Astrocyte of the spinal cord (primary cell): ENCODE measurements at places on chromosomes 5 and 9.

GRCh38 chr5:14261235-14261634 lies 118.1 kb downstream of the TRIO start:
- DNase-seq = no peak

- no peak for DNase-seq
Measured at GRCh38 chr9:89670114-89670513, 65.3 kb downstream of the GADD45G start.

DNA sequence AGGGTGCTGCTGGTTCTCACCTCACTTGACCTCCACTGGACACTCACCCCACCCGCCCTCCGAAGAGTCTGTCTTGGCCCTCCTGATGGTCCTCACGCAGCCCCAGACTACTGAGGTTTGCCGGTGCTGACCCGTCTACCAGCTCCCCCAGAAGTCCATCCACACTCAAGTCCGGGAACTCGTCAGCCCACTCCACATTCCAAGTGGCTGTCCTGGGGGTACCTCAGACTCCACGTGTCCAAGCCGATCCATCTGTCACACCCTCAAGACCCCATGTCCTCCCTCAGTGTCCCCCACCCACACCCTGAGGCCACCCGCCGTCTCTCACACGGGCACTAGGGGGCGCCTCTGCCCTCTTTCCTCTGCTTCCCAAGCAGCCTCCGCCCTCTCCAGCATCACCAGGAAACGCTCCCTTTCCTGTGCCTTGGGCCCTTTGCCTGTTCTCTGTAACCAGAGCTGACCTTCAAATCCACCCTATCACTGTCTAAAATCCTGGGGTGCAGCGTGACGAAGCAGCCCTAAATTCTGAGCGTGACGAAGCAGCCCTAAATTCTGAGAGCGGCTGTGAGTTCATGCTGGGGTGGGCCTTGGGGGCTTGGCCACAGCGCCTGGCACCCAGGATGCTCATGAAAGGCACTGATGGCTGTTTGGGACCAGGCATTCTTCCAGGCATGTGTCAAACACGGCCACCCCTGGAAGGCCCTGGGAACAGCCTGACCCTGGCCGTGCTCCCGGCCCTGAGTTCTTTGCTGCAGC lies 95.7 kb downstream of the KCNT1 start:
- DNase-seq = no peak

DNA sequence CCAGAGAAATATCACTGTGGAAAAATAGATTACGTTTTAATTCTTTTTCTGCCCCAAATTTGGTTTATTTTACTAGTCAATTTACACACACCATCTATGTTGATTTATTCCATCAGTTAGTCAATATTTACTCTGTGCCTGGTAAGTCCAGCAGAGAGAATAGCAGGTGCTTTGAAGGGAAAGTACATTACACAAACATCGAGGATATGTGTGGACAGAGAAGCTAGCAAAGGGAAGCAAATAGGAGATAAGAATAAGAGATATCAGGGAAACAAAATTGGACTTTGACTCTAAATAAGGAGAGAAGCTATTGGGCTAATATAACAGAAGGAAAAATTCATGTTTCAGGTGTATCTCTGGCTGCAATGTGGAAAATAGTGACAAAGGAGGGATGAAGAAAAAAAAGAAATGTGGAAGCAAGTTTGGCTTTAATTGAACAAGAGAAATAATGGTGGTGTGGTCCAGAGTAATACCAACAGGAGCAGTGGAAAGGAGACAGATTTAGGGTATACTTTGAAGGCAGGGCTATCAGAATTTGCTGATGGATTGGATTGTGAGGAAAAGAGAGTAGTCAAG lies 587.7 kb upstream of the CDH6 start:
- DNase-seq = no peak

- peak; percentile 67 for DNase-seq
Measured at GRCh38 chr9:81002242-81002641, 687.1 kb downstream of the TLE1 start.

- DNase-seq = no peak
Measured at GRCh38 chr5:6581559-6582426, 51.1 kb downstream of the NSUN2 start.

GRCh38 chr5:54829102-54829501 lies 156.3 kb downstream of the ESM1 start:
- DNase-seq = no peak

DNA sequence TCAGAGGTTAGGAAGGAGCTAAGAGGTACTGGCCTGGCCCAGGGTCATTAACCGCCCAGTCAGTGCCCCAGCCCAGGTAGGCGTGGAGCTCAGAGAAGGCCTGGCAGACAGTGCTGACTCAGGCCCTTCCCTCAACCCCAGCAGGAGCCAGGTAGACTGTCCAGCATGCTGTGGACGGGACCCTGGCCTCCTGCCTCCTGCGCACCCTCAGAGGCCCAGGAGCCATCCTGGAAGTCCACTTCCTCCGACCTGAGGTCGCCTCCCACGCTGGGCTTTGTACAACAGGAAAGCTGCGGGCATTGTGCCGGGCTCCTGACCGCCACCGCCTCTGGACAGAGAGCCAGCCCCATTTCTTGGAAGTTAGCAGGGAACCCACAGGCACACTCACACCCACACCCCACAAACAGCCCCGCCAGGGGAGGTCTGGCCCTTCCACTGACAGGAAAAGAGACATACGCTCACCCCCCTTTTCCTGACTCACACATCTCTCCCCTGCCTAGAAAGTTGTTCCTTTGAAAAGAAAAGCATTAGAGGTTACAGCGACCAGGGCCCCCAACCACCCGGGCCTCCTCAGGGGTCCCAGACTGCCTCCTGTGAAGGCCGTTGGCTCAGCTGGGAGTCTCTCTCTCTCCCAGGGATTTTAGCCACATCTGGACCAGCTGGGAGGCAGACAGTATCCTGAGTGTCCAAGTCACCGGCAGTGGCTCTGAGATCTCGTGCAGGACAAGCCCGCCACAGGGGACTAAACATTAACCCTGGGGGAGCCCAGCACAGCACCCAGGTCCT lies 7.7 kb downstream of the RALGDS start:
- DNase-seq = peak; percentile 74

DNA sequence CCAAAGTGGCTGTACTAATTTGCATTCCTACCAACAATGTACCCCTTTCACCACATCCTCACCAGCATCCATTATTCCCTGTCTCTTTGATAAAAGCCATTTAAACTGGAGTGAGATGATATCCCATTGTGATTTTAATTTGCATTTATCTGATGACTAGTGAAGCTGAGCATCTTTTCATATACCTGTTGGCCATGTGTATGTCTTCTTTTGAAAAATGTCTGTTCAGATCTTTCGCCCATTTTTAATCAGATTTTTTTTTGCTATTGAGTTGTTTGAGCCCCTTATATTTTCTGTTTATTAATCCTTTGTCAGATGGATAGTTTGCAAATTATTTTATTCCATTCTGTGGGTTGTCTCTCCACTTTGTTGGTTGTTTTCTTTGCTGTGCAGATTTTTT lies 121.0 kb upstream of the LRRTM2 start:
- DNase-seq = no peak

GRCh38 chr5:142726188-142726731 lies 40.4 kb upstream of the FGF1 start:
- peak; percentile 85 for DNase-seq

DNA sequence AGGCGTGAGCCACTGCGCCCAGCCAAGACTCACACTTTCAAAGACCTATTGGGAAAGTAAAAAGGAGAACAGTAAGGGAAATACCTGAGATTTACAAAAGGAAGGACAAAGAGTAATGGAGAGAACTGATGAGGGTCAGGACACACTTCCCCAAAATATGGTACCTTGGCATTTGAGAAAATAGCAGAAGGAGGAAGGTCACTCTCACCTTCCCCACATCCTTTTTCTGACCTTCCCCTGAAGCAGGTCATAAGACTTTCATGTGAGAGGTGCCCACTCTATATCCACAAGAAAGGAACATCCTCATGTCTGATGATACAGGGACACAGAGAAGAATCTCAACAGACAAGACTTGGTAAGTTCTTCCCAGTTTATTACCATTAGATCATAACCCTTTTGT lies 272.8 kb downstream of the FBXL17 start:
- DNase-seq = no peak

- no peak for DNase-seq
Measured at GRCh38 chr5:139677736-139678613, 29.8 kb downstream of the CXXC5 start.

GRCh38 chr5:126754609-126755008 lies 22.3 kb upstream of the LMNB1 start:
- DNase-seq = no peak

DNA sequence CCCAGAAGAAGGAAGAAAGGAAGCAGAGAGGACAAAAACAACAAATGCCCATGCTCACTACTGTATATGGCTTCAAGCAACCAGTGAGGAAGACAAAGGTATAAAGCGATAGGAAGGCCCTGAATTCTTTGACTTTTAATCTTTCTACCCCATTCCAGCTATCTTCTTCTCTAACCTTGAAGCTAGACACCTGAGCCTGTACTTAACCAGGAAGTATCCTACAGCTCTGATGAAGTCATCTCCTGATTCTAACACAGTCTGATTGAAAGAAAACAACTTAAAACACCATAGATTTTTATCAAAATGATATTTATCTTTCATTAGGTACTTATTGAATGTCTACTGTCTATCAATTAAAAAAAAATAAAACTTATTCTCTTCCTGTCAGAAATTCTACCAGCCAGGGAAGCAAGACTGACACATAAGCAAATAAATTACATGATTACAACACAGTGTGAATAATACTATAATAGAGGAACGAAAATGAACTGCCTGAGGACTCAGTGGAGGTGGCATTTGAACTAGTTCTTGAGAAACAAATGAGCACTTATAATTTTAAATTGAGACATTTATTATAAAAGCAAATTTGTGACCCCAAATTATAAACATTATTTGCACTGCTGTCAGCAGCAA lies 123.3 kb upstream of the ELL2 start:
- no peak for DNase-seq

GRCh38 chr9:114856215-114856941 lies 50.5 kb upstream of the TNFSF15 start:
- peak; percentile 48 for DNase-seq

DNA sequence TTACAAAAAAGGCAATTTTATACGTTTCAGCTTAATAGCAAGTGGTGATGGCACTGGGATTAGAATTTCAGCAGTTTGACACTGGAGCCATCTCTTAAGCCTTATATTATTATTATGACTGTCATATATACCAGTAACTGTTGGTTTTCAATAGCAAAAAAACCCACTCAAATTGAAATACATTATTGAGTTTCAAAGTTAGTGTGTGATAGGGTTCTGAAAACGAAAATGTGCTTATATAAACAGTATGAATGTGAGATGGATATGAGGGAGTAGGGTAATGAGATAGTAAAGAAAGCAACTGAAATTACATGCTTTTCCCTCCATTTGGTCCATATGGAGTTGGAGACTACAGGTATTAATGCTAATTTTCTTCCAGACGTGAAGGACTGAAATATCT lies 68.6 kb upstream of the ACTBL2 start:
- DNase-seq = no peak

- peak; percentile 91 for DNase-seq
Measured at GRCh38 chr9:13139641-13140171, 139.8 kb downstream of the MPDZ start.

- DNase-seq = no peak
Measured at GRCh38 chr9:109723781-109724180, 56.2 kb upstream of the PALM2AKAP2 start.

GRCh38 chr9:130711469-130711868 lies 17.9 kb downstream of the EXOSC2 start:
- no peak for DNase-seq

DNA sequence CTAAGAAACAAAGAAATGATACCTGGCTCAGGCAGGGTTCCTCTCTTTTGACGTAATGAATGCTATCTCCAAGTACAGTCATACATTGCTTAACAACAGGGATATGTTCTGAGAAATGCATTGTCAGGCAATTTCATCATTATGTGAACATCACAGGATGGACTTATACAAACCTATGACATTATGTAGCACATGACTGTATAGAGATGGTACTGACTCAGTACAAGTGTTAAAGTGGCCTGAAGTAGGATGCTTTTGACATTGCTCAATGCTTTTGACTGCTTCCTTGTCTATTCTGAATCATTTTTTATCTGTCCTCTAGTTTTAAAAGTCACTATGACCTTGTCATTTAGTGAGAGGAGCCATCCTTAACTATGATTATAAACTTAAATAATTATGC lies 147.6 kb downstream of the NR2F1-AS1 start:
- peak; percentile 63 for DNase-seq

- DNase-seq = peak; percentile 38
Measured at GRCh38 chr9:134607971-134608370, 33.6 kb upstream of the COL5A1 start.

DNA sequence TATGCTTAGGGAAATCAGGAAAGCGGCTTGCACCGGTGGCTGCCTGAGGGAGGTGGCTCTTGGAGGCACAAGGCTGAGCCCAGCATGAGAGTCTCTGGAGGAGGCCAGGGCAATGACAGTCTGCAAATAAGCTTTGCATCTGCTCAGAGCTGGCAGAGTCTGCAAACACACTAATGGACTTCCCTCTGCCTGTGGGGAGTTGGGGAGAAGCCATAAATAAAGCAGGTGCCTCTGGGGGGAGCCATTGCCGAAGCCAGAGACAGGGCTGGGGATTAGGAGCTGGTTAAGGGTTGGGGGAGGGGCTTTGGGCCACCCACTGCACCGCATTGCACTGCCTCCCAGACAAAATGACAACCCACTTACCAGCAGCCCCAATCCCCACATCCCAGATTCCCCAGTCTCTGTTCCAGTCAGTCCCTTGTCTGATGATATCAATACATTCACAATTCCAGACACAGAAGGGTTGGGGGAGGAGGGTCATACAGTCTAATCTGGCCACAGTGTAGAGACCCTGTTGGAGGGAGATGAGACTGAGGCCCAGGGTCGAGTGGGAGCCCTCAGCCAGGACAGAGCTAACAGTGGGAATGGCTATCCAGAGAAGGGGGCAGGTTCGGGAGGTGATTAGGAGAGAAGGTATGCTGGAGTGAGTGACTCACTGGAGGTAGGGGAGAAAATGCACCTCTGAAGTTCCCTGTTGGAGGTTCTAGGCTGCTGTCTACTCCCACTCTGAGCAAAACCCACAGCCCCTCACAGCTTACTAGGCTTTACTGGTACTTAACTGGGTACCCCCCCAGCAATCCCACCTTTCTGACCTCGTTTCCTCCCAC lies 53.7 kb downstream of the PAX5 start:
- DNase-seq = no peak

DNA sequence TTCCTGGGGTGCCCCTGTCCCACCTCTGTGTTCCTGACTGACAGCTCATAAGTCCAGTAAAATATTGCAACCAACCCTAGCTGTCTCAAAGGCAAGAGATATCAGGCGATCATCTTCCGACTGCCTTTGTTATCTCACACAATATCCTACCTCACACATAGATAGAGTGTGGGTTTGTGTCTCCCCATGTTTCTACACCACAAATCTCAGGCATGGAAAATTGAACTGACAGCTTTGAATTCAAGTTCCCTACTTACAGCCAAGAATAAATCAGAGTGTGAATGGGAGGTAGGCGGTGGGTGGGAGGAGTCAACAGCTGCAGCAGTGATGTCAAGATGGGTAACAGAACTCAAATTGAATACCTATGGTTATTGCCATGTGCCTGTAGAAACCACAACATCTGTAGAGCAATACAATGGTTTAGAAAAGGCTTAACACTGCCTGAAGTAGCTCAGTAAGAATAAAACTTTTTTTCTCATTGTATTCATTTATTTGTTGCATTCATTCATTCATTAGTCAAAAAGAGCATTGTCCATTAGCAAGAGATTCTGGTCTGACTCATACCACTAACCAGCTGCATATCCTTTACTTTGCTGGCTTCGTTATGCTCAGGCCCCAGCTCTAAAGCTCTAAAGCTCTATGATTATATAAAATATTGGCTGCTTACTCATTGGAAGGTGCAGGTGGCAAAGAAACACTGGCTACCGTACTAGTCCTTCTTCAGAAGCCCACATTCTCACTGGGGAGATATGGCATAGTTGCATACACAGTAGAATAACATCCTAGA lies 108.2 kb upstream of the DMAC1 start:
- DNase-seq = no peak

- DNase-seq = no peak
Measured at GRCh38 chr5:174493530-174493929, 230.9 kb upstream of the MSX2 start.
